ENCODE measurements at places on chromosomes 16 and 17.

GRCh38 chr16:9328411-9328810, 237.0 kb downstream of the HAPSTR1 start:
- no peak for DNase-seq

DNA sequence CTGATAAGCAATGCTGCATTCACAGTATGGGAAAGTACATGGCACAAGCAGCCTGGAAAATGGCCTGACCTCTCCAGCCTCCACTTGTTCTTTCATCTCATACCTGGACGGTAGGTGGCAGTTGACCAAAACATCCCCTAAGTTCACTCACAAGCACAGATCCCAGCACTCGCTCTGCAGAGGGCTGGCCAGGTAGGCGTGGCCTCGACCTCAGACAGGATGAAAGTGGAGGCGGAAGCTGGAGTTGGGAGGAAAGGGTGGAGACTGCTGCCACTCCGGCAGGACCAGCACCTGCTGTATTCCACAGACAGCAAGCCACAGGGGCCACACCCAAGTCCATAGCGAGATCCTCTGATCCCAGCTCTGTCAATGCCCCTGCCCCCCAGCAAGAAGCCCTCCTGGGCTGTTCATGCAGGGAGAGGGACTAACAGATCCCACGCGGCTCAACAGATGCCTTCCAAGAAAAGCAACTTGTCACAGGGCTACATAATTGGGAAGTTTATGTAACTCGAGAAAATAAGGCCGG, 31.3 kb downstream of the ZCCHC14 start:
- peak; percentile 70 for DNase-seq

DNA sequence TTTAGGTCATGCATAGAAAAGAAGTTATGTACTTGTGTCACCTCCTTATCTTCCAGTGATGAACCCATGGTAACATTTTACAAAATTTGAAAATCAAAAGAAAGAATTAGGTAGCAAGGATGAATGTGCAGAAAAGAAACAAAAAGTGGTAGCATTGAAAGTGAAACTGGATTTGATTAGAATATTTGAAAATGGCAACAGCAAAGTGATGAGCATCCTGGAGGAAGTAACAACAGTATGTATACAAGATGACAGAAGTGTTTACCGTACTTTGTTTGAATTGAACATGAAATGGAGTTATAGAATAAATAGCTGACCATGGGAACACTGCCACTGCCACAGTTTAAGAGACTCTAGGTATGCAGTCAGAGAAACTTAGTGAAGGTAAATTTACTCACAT, 1313.1 kb downstream of the CDH11 start:
- no peak for DNase-seq

- DNase-seq: no peak
These were observed 280.6 kb upstream of the SALL1 start for GRCh38 chr16:51431517-51432241.

GRCh38 chr17:74042744-74043486, 160.6 kb upstream of the RPL38 start:
- DNase-seq: peak; percentile 5

GRCh38 chr17:49931416-49932137, 37.4 kb upstream of the DLX4 start:
- no peak for DNase-seq

DNA sequence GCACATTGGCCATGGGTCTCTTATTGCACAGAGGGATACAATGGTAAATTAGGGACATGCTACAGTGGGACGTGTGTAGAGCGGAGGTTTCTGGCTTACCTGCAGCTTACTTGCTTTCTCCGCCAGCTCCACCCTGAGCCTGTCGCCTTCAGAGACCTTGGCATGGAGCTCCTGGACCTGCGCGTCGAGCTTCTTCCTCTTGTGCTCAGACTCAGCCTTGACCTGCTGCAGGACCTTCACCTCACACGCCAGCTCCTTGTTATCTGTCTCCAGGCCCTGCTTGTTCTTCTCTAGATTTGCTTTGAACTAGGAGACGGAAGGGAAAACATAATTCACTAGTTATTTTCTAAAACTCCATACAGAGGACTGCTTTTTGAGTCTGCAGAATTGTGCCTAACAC, 63.5 kb downstream of the NDEL1 start:
- no peak for DNase-seq

DNA sequence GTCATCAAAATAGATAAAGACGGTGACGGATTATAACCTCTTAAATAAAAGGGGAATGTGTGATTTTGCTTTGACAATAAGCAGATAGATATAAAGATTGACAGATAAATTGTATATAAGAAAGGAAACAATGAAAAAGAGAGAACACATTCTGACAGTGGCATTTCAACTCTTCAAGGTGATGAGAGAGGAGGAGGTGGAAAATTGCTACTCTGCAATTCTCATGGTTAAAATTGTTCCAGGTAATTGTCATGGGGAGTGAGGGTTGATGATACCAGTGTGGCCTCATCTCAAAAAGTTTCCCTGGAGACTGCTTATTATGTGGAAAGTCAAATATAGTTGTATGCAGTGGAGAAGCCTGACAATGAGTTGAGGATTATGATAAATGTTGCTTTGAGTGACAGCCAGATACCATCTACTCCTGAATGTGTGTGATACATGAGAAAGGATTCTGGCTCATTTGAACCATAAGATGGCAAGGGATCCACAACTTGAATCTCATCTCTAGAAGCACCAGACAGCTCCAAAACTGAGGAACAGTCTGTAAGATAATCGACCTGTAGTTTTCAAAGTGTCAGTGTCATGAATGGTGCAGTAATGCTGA, 1290.6 kb upstream of the CDH8 start:
- no peak for DNase-seq

DNA sequence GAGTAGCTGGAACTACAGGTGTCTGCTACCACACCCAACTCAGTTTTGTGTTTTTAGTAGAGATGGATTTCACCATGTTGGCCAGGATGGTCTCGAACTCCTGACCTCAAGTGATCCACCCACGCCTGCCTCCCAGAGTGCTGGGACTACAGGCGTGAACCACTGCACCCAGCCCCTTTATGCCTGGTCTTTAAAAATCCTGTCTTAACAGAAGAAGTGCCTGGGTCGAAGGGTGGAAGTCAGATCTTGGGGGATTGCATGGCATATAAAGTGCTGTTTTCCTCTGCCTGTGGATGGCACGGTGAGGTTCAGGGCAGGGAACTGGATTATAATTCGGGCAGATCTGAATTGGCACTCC, 30.3 kb downstream of the ZC3H18 start:
- no peak for DNase-seq

DNA sequence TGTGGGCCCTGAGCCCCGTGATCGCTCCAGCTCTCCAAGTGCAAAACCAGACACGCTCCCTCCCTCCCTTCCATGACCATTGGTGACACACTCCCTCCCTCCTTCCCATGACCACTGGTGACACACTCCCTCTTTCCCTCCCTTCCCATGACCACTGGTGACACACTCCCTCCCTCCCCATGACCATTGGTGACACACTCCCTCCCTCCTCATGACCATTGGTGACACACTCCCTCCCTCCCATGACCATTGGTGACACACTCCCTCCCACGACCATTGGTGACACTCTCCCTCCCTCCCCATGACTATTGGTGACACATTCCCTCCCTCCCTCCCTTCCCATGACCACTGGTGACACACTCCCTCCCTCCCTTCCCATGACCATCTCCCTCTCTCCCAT, 56.3 kb downstream of the LMF1 start:
- DNase-seq: no peak

DNA sequence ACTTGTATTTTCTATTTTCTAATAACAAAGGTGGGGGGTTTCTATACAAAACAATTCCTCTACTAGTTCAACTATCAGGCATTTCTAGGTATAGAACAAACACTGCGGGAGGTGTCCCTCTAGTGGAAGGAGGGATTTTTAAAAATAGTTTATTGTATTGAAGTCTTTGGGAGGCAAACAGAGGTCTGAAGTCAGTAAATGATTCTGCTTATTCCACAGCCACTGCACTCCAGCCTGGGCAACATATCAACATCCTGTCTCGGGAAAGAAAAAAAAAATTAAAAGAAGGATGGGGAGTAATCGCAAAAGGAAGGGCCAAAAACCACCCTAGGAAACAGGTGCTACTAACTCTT, 648 bp upstream of the ERCC4 start:
- peak; percentile 17 for DNase-seq

GRCh38 chr16:14569213-14569612, 60.8 kb downstream of the PARN start:
- no peak for DNase-seq

- DNase-seq: no peak
These were observed 2.3 kb downstream of the ADORA2B start for GRCh38 chr17:15947271-15947670.

DNA sequence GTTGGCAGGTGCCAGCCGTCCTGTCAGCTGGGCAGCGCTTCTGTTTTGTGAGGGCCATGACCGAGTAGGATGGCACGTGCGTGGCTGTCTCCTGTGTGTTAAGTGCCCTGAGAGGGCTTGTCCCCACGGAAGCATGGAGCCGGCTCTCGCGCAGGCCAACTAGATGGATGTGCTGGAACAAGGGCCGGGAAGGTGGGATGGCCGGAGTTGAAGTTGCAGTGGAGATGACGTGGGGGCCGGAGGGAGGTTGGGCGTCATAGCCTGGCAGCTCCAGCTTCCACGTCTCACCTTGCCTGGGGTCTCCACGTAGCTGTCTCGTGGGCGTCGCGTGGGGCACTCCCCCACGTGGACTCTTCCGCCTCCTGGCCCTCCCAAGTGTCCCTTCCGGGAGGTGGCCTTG, 27.7 kb downstream of the TBCD start:
- DNase-seq: no peak

GRCh38 chr17:5587438-5588032, 3.2 kb upstream of the NLRP1 start:
- DNase-seq: peak; percentile 75

DNA sequence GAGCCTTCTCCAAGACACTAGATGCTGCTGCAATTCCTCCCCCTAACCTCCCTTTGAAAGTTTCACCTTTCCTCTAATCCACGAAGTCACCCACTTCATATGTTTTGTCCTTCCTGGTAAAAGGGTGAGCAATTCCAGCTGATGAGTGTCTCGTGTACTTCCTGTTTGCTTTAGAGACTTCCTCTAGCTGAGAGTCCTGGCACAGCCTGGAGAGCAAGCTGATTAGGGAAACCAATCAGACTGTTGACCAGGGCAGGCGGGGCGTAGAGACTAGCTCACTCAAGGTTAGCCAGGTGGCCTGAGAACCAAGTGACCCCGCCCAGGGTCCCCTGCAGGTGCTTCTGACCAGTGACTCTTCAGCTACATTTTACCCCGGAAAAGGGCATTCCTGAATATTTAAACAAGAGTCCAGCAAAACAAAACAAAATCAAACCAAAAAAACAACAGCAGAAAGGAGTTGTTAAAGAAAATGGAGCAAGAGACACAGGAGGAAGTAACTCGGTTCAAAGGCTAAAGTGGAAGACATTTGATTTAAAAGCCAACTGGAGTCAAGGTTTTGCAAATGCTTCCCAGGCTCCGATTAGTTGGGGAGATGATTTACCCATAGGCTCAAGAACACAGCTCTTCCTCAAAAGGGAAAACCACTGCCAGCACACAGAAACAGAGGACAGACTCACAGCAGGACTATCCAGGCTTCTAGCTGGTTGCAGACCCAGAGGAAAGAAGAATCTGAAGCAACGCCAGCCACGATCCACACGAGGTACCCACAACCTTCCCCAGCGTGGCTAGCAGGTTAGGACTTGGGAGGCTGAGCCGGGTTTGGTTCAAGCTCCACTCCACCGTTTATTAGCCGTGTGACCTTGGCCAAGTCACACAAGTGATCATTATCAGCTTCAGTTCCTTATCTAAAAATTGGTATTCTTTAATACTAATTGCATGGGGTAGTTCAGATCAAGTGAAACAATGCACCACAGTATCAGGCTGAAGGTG, 13.4 kb downstream of the HSPB9 start:
- no peak for DNase-seq

DNA sequence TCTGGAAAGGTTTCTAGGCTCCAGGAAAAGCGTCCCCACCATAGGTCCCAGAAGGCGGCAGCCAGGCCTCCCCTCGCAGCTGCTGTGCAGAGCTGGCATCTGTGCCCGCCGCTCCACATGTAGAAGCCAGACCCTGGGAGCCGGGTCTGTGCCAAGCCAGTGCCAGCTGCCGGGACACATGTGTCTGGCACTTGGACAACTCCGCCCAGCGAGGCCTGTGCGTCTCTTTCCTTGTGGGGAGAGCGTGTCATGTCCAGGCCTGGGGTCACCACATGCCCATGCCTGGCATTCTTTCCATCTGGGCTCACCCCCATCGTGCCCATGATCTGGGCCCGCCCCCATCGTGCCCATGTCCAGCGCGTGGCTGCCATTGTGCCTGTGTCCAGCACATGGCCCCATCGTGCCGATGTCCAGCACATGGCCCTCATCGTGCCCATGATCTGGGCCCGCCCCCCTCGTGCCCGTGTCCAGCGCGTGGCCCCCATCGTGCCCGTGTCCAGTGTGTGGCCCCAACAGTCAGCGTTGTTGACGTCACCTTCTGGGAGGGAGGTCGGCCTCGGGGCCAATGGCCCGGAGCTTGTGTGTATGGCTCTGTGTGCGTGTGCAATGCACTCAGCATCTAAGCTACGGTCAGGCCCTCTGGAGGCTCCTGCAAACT, 13.3 kb upstream of the ACSF3 start:
- DNase-seq: no peak

- DNase-seq: no peak
These were observed 11.0 kb downstream of the KCNH6 start for GRCh38 chr17:63534078-63534570.

GRCh38 chr17:7423679-7424078, 1.7 kb upstream of the SPEM2 start:
- no peak for DNase-seq

- no peak for DNase-seq
These were observed 130.9 kb downstream of the RPTOR start for GRCh38 chr17:80675438-80676095.

DNA sequence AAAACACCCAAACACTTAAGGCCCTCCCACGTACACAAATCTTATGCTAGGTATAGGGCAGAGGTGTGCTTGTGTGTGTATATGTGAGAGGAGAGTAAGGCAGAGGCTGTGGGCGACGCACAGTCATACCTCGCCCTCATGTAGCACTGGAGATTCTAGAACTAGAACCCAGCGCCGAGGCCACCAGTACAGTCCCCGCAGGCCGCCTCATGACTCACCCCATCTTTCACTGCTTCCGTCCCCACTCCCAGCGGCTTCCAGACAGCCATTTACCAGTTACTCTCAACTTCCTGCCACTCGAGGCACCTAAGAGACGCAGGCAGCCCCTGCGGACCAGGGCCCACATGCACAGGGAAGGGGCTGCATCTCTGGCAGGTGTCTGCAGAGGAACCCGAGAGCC, 23.2 kb upstream of the CYTH1 start:
- no peak for DNase-seq

- no peak for DNase-seq
These were observed 67.7 kb upstream of the BCO1 start for GRCh38 chr16:81170824-81171223.

Data from germinal center (tissue), 1 donor.